Suprapubic skin (tissue), 4 donors: ENCODE measurements at places on chromosomes 5 and 9.

DNA sequence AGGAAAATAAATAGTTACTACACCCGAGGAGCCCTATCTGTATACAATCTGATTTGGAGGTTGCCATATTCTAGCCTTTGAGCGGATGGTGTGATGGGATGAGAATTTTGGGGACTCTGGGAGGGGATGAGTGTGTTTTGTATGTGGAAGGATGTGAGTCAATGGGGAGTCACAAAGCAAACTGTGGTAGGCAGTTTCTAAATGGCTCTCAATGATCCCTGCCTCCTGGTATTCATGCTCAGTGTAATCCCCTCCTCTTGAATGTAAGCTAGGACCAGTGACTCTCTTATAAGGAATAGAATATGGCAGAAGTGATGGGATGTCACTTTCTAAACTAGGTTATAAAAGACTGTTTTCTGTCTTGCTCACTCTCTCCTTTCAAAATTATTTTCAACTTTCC lies 205.7 kb upstream of the RIOK2 start:
- DNase-seq = no peak

GRCh38 chr9:117081641-117082317 lies 333.1 kb downstream of the ASTN2 start:
- DNase-seq = no peak

GRCh38 chr9:133701321-133701980 lies 36.7 kb downstream of the SARDH start:
- DNase-seq = peak; percentile 50

- no peak for DNase-seq
These were observed 99.2 kb upstream of the C6 start for GRCh38 chr5:41312478-41313060.

DNA sequence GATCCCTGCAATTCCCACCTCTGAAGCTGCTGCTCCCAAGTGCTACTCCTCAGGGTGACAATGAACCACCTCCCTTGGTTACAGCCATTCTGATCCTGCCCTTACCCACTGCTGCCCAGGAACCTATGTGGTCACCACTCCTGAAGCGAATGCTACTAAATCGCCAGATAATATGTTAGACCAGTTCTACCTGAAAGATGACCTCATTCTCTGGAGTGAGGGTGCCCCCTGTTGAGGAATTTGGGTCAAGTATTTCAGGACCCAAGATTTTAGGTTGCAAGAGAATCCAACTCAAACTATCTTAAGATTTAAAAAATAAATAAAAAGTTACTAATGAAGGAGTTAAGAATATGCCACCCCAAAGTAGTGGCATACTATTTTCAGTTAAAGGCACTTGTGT lies 5.8 kb upstream of the SNAPC3 start:
- no peak for DNase-seq

GRCh38 chr5:96873449-96873848 lies 2.9 kb upstream of the ERAP2 start:
- no peak for DNase-seq

DNA sequence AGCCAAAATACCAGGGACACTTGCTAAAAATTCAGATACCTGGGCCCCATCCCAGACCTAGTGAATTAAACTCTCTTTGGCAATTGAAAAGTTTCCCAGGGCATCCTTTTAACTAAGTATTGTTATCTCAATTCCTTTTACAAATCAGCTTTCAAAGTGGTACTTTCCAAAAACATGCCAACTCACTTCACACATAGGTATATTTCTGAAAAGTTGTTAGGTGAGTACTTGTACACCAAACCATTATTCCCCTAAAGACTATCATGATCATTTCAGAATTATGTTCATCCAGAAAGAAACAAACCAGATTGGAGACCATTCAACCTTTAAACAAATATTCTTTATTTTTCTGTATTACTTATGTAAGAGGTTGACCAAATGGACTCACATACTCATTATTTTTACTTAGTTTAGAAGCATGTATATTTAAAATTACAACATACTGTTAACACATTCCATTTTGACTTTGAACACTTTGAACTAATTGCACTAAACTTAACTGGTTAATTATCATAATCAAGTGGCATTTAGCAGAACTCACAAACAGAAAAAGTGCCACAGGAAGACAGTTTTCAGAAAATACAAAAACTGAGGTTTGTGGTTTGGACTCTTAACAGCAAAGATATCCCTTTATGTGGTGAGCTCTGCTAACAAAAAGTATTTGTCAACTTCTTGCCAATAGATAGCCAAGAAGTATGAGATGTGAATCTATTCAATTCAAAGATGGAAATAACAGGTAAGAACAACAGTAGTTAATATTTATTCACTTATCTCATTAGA lies 40.7 kb downstream of the KIAA0825 start:
- DNase-seq = no peak

GRCh38 chr9:130681769-130682420 lies 11.7 kb upstream of the EXOSC2 start:
- DNase-seq = no peak

DNA sequence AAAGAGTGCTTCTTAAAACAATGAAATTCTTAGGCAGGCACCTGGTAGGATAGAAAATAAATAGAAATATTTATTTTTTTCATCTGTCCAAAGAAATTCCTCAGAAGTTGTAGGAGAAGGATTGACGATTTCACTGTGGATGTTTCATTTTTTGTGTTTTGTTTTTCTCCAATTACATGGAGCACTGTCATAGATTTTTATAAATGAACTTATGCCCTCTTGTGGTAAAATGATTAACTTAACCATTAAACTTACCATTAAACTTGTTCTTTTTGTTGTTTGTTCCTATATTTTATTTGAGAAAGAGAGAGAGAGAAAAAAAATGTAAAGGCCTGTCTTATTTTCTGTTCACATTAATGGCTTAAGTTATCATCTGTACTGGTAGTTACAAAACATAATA lies 339.2 kb downstream of the PRR16 start:
- no peak for DNase-seq

GRCh38 chr5:123176224-123176937 lies 87.3 kb downstream of the PRDM6 start:
- no peak for DNase-seq

GRCh38 chr5:55481293-55481855 lies 53.4 kb downstream of the PLPP1 start:
- DNase-seq = no peak

GRCh38 chr5:165410476-165410875 lies 1905.1 kb downstream of the MAT2B start:
- no peak for DNase-seq

DNA sequence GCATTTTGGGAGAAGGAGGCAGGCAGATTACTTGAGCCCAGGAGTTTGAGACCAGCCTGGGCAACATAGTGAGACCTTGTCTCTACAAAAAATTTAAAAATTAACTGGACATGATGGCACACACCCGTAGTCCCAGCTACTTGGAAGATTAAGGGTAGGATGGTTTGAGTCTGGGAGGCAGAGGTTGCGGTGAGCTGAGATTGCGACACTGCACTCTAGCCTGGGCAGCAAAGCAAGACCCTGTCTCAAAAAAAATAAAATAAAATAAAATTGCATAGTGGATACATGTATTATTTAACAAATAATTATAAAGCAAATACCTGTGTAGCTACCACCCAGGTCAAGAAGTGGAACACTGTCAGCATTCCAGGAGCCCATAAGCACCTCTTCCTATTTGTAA lies 90.1 kb downstream of the CDC42SE2 start:
- no peak for DNase-seq

DNA sequence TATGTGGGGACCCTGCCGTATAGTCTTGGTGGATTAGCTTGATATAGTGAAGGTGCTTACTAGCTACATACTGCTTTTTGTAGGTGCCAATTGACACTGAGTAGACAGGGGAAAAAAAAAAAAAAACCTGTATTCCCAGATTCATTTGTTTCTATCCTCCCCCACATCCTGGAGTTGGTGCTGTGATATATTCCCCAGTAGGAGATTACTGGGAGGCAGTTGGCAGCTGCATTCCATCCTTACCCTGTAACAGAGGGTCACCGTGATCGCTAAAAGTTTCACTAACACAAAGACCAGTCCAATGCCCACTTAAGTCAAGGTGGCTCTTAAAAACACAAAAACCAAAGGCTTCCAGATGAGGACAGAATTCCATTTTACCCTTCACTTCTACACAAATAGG lies 27.4 kb upstream of the TOMM5 start:
- DNase-seq = no peak

- no peak for DNase-seq
These were observed 470.0 kb downstream of the PRDM9 start for GRCh38 chr5:23977365-23977764.

GRCh38 chr5:116626272-116626723 lies 51.7 kb upstream of the SEMA6A start:
- DNase-seq = peak; percentile 89

DNA sequence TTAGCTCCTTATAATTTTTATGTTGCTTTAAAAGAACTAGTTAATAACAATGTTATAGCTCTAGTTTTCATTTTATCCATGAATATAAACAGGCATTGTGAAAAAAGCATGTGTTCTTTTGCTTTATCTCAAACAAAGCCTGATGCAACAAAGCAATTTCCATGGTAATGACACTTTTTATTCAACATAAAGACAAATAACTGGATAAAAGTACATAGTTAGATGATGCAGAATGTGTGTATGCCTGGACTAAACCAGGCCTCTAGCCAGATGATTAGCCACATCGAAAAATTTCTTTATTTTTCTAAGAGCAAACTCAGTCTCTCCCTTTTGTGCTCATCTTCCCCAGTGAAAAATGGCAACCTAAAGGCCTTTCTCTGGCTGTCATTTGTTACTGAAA lies 125.6 kb upstream of the TARS1 start:
- DNase-seq = no peak

GRCh38 chr5:147963948-147964693 lies 57.8 kb upstream of the C5orf46 start:
- DNase-seq = no peak

DNA sequence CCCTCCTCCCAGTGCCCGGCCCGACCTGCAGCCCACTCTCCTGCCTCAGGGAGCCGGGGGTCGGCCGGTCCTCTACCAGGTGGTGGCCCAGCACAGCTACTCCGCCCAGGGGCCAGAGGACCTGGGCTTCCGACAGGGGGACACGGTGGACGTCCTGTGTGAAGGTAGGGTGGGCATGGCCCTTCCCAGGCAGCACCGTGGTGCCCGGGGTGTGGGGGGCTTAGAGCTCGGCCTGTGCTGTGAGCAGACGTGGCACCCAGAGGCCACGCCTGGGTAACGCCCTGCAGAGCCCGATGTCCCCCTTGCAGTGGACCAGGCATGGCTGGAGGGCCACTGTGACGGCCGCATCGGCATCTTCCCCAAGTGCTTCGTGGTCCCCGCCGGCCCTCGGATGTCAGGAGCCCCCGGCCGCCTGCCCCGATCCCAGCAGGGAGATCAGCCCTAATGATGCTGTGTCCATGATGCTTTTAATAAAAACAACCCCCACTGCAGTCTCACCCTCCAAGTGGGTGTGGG lies 7.2 kb downstream of the ENTPD8 start:
- DNase-seq = peak; percentile 57

DNA sequence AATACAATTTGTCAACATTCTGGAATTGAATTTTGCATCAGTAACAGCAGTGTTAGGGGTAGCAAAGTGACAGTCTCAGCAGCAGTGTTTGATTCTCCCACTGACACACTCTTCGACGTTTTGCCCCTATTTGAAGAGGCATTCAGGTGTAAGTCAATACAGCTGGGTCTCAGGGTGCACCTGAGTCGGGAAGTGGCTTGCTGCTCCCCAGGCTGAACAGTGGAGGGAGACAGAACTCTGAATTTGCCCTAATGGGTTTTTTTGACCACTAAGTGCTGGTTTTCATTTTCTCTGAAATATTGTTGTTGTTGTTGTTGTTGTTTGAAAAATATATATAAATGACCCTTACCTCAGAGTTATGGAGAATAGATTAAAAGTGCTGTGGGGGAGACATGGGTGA lies 223.2 kb downstream of the TLR4 start:
- no peak for DNase-seq

DNA sequence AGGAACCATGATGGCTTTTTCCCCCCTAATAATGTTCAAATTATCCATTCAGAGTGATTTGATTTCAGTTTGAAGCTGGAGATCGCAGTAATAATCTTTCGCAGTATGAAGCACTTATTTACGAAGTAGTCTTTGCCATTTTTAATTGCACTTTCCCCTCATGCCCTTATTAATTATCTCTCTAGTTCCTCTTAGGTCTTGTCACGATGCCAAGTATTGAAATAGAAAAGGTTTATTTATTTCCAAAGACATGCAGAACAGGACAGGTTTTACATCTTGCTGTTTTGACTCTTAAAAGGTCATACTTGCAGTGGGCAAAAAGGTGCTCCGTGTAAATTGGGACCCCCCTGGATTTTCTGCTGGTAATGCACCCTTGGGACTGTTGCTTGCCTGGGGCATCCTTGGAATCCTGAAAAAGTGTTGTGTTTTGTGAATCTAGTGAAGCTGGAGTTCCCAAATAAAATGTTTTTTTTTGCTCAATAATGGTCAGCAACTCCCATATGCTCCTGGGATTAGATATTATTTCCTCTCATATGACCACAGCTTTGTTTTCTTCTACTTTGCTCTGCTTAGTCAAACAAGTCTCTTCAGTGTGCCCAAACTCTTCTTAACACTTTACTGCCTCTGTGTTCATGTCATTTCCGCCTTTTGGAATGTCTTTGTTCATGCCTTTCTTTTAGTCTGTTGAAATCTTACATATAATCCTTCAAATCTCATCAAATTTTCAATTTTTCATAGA lies 278.3 kb downstream of the TMEM38B start:
- DNase-seq = no peak

GRCh38 chr9:134375430-134376385 lies 49.5 kb downstream of the RXRA start:
- DNase-seq = no peak
